Activated CD4-positive, CD25-positive, alpha-beta regulatory T cell (primary cell): ENCODE measurements at places on chromosomes 6 and 20.

DNA sequence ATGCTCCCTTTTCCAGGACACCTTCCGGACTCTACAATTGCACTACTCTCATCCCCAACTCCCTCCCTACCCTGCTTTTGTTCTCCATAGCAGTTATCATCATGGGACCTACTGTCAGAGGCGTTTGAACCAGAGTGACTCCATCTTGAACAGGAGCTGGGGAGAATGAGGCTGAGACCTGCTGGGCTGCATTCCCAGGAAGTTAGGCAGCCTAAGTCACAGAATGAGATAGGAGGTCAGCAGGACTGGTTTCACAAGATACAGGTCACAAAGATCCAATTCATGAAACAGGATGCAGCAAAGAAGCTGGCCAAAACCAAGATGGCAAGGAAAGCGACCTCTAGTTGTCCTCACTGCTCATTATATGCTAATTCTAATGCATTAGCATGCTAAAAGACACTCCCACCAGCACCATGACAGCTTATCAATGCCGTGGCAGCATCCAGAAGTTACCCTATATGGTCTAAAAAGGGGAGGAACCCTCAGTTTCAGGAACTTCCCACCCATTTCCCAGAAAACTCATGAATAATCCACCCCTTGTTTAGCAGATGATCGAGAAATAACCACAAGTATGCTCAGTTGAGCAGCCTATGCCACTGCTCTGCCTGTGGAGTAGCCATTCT is 15.6 kb downstream of the SLC13A3 start:
- no peak for DNase-seq

DNA sequence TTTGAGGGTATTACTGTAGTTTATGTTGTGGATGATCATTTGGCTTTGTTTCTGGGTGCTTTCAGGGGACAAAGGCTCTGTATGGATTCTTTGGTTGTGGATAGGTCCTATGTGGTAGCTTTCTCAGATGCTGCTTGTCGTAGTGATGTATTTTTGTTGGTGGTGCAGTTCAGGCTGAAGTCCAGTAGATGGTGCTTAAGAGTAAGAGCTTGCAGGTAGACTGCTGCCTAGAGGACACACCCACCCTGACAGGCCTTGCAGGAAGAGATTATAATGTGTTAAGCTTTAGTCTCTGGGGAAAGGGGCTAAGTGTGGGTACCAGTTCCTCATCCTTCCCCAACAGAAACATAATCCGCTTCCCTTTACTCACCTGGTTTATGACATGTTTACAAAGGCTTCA is 62.6 kb upstream of the ADGRB3 start:
- no peak for DNase-seq

DNA sequence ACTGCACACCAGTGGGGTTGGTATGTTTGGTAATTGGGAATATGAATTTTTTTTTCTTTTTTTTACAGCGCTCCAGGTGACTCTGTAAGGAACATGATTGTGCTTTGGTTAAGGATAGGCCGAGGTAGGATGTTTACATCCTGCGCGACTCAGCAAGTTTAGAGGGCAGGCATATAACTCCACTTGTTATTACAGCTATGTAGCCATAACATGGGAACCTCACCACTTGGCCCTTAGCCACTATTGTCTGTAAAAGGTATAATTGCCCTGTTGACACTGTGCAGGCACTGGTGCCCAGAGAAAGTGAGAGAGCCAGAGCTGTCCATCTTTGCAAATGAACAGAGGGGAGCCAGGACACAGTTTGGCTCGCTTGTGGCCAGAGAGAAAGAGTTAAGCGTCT is 172.9 kb downstream of the MCHR2 start:
- no peak for DNase-seq

DNA sequence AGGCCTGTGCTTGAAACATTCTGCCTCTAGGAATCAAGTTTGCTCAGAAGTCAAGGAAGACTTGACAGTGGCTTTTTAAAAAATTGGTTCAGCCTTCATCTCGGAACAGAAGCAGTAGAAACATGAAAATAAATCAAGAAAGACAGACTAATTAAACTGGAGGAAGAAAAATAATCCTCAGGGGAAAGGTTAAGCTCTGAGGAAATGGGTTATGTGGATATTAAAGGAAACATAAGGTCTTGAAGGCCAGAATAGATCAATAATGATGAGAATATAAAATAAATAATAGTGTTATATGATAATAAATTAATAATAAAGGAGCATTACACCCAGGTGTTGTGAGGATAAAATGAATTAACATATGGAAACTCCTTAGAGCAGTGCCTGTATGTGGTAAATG is 121.7 kb downstream of the GPR63 start:
- DNase-seq = no peak

- DNase-seq = peak; percentile 28
Observed at GRCh38 chr6:39865011-39865888, 69.0 kb downstream of the MOCS1 start.

DNA sequence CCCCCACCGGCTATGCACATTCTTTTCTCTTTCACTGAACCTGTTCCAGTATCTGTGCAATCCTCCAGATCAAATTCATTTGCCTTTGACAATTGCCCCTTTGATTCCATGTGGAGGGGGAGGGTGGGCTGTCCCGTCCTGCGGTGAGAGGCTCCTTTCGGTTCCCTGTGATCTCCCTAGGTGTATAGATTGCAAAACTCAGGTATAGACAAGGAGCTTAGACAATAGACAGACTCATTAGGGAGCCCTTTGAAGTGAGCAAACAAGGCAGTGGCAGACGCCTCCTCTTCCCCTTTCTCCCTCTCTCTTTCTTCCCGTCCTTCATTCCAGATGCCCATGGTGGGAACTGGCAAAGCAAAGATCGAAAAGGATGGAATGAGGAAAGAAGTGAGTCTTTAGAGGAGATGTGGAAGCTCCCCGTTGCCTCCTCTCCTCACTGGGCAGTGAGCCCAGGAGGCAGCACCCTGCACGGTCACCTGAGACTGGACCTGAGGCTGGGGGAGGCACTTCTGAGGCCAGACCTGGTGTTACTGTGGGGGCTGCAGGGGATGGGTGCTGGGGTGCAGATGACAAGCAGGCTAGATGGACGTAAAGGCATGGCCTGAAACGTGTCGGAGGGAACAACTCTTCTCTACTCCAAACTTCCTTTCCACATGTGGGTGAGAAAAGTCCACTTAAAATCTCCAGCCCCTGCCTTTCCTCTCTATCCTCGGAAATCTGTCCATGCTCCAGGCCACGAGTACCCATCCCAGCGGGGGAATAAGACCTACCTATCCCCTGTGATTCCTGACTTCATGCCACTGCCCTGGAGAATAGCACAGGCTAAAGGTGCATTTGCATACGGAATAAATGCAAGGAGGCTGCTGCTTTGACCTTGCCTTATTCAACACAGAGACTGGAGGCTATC is 256.6 kb upstream of the FOXQ1 start:
- no peak for DNase-seq

- DNase-seq = no peak
Observed at GRCh38 chr6:20630617-20631548, 96.6 kb downstream of the CDKAL1 start.

DNA sequence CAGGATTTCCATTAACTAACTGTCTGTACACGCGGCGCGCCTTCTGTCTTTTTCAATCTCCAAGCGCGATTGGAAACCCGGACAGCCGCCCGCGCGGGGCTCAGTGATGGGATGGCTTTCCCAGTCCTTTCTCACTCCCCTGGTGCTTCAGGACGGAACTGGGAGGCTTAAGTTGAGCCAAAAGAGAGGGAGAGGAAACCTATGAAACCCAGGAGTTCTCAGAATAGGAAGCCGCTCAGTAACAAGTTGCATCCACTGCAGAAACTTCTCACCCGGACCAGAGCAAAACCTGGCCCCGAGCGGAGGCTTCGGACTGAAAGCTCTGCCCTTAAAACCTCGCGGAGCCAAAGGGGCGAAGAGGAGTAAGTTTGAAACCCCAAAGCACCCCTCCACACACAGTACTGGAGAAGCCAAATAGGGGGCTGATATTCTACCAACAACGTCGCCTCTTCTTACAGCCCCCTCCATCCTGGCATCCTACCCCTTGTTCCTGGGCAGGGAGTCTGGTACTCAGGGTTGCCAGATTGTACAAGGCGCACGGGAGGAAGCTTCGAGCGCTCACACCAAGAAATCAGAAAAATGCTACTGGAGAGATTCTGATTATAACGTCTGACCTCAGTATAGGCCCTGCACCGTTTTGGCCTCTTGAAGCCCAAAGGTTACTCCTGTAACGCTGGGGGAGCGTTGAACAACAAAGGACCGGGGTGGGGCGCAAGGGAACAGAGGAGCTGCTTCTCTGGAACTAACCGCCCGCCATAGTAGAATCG is 906 bp upstream of the COL12A1 start:
- DNase-seq = no peak

DNA sequence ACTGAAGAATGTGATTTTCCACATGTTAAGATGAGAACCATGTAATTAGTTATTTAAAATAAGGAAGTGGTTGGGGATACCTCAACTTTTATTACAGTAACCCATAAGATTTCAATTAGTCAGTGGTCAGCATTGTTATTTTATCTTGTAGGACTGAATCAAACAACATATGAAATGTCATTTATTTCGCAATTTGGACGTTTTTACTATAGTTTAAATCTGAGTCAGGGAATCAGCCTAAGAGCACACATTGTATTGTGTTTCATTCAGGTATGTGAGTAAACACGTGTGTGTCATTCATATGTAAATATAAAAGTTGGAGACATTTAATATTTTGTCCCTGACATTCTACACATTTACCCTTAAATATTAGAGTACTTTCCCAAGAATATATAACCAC is 1418.7 kb downstream of the GRIK2 start:
- DNase-seq = no peak

GRCh38 chr6:94133106-94133505 is 713.7 kb upstream of the EPHA7 start:
- DNase-seq = no peak

DNA sequence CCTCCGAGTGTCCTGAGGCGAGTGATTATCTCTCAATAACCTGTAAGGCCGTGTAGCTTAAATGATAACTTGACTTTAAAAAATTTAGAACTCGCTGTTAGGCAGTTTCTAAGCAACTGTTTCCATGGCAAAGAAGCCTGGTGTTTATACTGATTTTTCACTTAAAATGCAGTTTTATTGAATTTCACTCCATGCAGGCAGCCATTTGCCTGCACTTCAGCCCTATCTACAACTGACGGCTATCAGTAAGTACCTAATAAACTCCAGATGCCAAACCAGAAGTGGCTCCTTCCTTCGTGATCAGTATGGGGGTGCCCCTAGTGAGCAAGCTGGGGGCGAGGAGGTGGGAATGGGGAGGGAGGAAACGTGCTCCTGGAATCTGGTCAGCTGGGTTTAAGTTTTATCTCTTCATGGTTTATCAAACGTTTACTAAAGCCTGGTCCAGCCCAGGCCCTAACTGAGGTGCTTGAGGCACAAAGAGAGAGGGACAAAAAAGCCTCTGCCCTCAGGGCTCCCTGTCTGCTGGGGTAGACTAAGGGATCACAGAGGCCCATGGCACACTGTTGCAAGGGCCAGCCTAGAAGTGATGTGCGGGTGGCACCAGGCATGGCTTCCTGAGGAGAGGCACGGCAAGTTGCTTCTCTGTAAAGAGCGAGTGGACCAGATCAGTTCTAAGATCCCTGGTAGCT is 45.5 kb downstream of the TTI1 start:
- no peak for DNase-seq

DNA sequence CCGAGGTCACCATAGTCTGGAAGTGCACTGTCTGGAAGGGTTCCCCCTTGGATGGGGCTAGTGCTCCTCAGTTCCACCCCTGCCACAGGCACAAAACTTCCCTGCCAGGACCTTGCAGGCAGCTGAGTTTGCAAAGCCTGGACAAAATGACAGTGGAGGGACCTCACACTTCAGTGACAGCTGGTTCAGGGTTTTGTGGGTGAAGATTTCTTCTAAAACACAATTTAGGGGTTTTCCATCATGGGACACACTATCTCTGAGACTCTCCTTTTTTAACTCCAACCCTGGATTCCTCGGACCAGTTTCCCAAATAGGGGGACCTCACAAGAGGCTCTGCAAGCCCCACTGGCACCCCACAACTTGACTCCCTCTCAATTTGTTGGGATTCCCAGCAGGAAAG is 33.6 kb upstream of the PREX1 start:
- no peak for DNase-seq

DNA sequence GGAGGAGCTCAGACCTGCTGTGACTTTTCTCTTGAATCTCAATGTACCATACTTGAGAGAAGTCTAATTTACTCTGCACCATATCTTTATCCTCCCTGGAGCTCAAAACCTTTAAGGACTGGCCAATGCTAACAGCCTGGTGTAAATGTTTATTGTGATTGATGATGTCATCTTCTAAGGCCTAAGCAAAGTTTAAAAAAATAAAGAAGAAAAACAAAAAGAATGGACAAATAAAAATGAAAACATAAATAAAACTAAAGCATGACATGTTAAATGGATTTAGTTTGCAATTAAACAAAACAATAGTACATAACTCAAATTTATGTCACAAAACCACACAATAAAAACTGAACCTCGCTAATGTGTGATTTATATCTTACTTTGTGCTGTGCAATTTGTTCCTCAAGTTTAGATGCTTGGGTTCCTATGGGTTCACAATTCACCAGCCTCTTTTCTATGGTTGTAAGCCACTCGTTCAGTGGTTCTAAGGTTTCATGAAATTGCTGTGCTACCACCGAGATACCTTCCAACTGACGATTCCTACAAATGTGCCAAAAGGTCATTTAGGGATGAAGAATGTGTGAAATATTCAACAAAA is 113.0 kb downstream of the DST start:
- no peak for DNase-seq

- no peak for DNase-seq
Observed at GRCh38 chr6:40437631-40438030, 149.5 kb downstream of the LRFN2 start.

DNA sequence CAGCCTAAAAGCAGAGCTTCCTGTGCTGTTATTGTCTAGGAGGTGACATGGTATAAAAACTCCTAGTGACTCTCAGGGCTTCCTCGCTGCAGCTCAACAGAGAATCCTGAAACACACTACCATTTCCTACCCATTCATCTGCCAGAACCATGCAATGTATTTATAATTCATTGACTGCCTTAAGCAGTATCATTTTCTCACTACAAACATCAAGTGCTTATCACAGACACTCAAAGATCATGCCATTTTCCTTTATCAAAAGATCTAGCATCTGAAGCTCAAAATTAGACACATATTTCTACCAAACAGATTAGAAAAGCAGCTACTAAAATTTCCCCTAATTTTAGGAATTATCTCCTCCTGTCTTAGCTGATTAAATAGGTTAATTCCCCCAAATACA is 70.4 kb upstream of the IPCEF1 start:
- no peak for DNase-seq

DNA sequence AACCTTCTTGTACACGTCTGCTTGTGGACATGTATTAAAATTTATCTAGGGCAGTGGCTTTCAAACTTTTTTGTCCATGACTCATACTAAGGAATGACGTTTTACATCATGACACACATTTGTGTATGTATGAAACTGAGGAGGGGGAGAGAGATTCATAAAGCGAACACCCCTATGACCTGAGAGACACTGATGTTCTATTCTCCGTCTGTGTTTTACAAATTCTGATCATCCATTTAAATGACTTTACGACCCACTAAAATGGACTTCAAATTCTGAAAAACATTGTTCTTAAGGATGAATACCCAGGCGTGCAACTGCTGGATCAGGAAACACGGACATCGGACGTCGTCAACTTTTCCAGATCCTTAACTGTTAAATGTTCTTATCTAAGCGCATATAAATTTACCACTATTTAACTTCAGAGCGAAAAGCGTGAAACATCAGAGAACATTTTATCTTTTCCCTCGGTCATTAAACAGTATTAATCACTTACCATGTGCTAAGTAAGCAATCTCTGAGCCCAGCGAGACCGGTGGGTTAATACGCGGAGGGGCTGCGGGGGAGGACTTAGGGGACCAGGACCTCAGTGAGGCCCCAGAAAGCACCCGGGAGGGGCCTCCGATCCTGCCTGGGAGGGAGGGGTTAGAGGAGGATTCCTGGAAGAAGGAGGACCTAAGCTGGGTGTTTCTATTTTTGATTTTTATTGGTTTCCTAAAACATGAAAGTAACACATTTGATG is 1.2 kb downstream of the PLAGL1 start:
- no peak for DNase-seq
